ENCODE measurements at places on chromosomes 13 and 19.

- no peak overlapping the region for H3K27ac ChIP-seq
- DNase-seq = no peak
- no peaks in the 10 kb centered on the region for H3K27me3 ChIP-seq
- H3K36me3 ChIP-seq = no peaks in the 10 kb centered on the region
- no peak overlapping the region for H3K4me3 ChIP-seq
- H3K4me1 ChIP-seq = no peaks in the 10 kb centered on the region
These were observed 204.6 kb downstream of the NBEA start for GRCh38 chr13:35146686-35147085.

- no peaks in the 10 kb centered on the region for H3K36me3 ChIP-seq
- no peak for DNase-seq
- H3K27me3 ChIP-seq = no peaks in the 10 kb centered on the region
- H3K4me3 ChIP-seq = no peak overlapping the region
These were observed 32.5 kb upstream of the C1QTNF9 start for GRCh38 chr13:24276861-24277260.

DNA sequence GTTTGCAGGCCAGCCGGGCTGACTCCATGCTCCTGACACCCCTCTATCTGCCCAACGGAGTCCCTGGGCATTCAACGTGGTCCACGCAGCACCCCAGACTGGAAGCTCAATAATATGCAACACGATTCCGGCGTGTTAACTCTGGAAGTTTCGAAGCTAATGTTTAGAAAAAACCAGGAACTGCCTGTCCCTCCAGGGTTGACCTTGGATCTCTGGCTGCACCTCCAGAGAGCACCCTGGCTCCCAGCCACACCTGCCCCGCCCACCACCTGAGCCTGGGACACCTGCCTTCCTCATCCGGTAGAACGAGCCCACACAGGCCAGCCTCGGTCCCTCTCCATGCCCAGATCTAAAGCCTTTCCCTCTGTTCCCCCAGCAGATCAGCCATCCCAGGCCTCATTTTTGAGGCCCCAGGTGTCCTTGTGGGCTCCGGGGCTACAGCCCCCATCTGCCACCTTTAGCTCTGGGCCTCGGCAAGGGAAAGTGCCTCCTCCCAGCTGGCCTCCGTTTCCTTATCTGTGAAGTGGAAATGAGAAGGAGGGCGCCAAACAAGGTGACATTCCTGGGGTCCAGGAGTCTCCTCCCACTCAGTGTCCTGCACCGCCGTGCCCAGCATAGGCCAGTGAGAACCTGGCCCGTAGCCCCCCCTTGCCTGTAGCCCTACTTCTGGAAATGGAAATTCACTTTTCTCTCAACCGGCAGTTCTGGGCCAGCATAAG is 38.7 kb downstream of the KLF2 start:
- DNase-seq = no peak
- H3K4me1 ChIP-seq = peaks cover 20% of the 10 kb centered on the region
- H3K4me3 ChIP-seq = no peak overlapping the region
- H3K27ac ChIP-seq = no peak overlapping the region
- H3K27me3 ChIP-seq = no peaks in the 10 kb centered on the region
- H3K36me3 ChIP-seq = peaks cover 11% of the 10 kb centered on the region

GRCh38 chr19:13023656-13024055 is 28.4 kb downstream of the NFIX start:
- H3K36me3 ChIP-seq = no peaks in the 10 kb centered on the region
- no peaks in the 10 kb centered on the region for H3K4me1 ChIP-seq
- H3K4me3 ChIP-seq = no peak overlapping the region
- no peak for DNase-seq
- no peak overlapping the region for H3K27ac ChIP-seq
- H3K27me3 ChIP-seq = no peaks in the 10 kb centered on the region

DNA sequence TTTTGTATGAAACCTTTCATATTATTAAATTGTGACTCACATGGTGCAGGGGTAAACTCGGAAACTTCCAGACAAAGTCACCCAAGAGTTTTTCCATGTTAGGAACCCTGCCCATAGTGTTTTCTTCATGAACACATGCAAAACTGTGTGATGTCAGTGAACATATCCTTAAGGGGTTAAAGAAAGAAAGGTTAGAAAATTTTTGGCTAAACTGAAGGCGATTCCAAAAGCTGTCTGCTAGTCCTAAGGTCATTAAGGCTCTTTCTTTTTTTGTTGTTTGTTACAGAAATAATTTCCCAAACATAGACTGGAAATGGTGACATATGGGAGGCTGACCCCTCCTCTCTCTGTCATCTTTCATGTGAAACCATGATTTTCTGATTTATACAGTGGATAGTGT is 271.9 kb downstream of the DNAJC15 start:
- no peaks in the 10 kb centered on the region for H3K36me3 ChIP-seq
- no peak overlapping the region for H3K27ac ChIP-seq
- DNase-seq = no peak
- no peak overlapping the region for H3K4me3 ChIP-seq
- H3K27me3 ChIP-seq = no peaks in the 10 kb centered on the region
- no peaks in the 10 kb centered on the region for H3K4me1 ChIP-seq

- no peaks in the 10 kb centered on the region for H3K36me3 ChIP-seq
- no peaks in the 10 kb centered on the region for H3K27me3 ChIP-seq
- H3K4me1 ChIP-seq = no peaks in the 10 kb centered on the region
- H3K4me3 ChIP-seq = no peak overlapping the region
These were observed 6.1 kb downstream of the DOCK6 start for GRCh38 chr19:11256189-11256588.

GRCh38 chr13:30125422-30126073 is 181.8 kb downstream of the KATNAL1 start:
- H3K4me1 ChIP-seq = no peaks in the 10 kb centered on the region
- H3K36me3 ChIP-seq = no peaks in the 10 kb centered on the region
- H3K27ac ChIP-seq = no peak overlapping the region
- H3K4me3 ChIP-seq = no peak overlapping the region
- no peaks in the 10 kb centered on the region for H3K27me3 ChIP-seq
- DNase-seq = no peak

- H3K4me1 ChIP-seq = peaks cover 4% of the 10 kb centered on the region
- H3K27ac ChIP-seq = no peak overlapping the region
- H3K4me3 ChIP-seq = no peak overlapping the region
- no peaks in the 10 kb centered on the region for H3K27me3 ChIP-seq
These were observed 48.7 kb upstream of the GAS6 start for GRCh38 chr13:113912596-113912995.

GRCh38 chr19:3609779-3610719 is 3.4 kb upstream of the TBXA2R start:
- no peak overlapping the region for H3K27ac ChIP-seq
- no peak overlapping the region for H3K4me3 ChIP-seq
- no peaks in the 10 kb centered on the region for H3K36me3 ChIP-seq

GRCh38 chr19:48999481-49000325 is 6.0 kb downstream of the RUVBL2 start:
- H3K4me1 ChIP-seq = peaks cover 7% of the 10 kb centered on the region
- peaks cover 23% of the 10 kb centered on the region for H3K36me3 ChIP-seq
- peak; percentile 92 for DNase-seq
- no peak overlapping the region for H3K27ac ChIP-seq
- H3K27me3 ChIP-seq = no peaks in the 10 kb centered on the region

GRCh38 chr13:21777813-21778212 is 106.9 kb downstream of the FGF9 start:
- DNase-seq = no peak
- H3K36me3 ChIP-seq = peaks cover 6% of the 10 kb centered on the region
- H3K27ac ChIP-seq = no peak overlapping the region
- H3K4me1 ChIP-seq = peaks cover 42% of the 10 kb centered on the region

DNA sequence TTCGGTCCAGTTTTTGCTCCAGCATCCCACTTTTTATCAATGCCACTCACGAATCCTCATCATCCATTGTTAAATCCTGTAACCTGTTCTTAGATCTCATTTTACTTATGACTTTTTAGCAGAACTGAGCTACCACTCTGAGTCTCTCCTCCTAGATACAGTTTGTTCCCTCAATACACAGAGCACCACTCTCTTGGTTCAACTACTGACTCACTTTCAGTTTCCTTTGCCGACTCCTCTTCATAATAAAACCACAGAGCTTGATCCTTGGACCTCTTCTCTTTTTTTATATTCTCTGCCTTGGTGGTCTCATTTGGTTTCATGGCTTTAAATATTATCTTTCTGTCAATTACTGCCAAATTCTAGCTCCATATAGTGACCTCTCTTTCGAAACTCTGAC is 150.3 kb downstream of the SLITRK5 start:
- H3K4me3 ChIP-seq = peak overlapping the region; percentile 39
- peak; percentile 48 for DNase-seq
- no peaks in the 10 kb centered on the region for H3K27me3 ChIP-seq
- no peaks in the 10 kb centered on the region for H3K36me3 ChIP-seq

- no peaks in the 10 kb centered on the region for H3K36me3 ChIP-seq
- H3K4me3 ChIP-seq = no peak overlapping the region
- DNase-seq = no peak
- H3K27ac ChIP-seq = no peak overlapping the region
- H3K27me3 ChIP-seq = no peaks in the 10 kb centered on the region
- no peaks in the 10 kb centered on the region for H3K4me1 ChIP-seq
These were observed 84.9 kb downstream of the CHST8 start for GRCh38 chr19:33706631-33707030.

- no peak for DNase-seq
- no peaks in the 10 kb centered on the region for H3K36me3 ChIP-seq
- no peaks in the 10 kb centered on the region for H3K27me3 ChIP-seq
- H3K27ac ChIP-seq = no peak overlapping the region
- no peaks in the 10 kb centered on the region for H3K4me1 ChIP-seq
- H3K4me3 ChIP-seq = no peak overlapping the region
These were observed 173.0 kb downstream of the OLFM4 start for GRCh38 chr13:53201454-53202225.

DNA sequence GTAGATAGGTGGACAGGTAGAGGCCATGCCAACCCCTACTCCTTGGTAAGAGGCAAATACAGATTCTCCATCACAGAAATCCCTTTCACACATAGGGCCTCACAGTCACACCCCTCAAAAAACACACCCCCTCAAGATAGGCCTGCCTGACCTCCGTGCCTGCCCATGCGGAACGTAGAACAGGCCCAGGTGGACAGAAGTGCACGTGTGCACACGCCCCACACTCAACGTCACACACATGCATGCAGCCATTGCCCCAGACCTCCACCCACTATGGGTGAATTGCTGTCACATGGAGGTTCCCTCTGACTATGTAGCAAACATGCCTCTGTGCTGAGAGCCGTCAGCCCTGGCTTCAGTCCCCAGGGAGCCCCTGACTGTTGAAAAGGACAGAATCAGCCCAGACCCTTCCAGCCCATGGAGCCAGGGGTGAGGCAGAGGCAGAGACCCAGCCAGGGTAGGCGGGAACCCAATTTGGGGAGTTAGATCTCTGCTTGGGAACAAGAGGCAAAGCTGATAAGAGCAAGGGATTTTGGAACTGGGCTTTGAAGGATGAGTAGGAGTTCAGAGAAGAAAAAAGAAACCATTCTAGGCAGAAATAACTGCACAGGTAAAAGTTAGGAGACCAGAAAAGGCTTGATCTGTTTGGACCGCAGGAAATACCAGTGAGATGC is 3.1 kb downstream of the ANKRD24 start:
- no peaks in the 10 kb centered on the region for H3K36me3 ChIP-seq
- no peaks in the 10 kb centered on the region for H3K27me3 ChIP-seq
- H3K4me3 ChIP-seq = no peak overlapping the region
- H3K27ac ChIP-seq = no peak overlapping the region
- peak; percentile 45 for DNase-seq

DNA sequence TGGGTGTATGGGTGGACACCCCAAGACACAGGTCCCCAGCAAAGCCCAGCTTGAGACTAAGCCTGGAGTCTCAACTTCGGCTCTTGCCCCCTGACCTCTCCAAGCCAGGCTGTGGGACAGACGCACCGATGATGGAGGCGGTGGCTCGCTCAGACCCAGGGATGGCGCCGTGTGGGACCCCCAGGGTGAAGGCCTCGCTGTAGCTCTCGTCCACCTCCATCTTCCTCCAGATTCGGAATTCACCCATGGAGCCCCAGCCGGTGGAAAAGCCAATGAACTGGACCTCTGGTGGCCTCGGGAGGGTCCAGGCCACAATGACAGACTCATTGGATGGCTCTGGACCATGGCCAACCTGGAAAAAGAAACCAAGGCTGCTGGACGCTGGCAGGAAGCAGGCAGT is 39.1 kb downstream of the F2RL3 start:
- no peak for DNase-seq
- H3K36me3 ChIP-seq = no peaks in the 10 kb centered on the region

- peaks cover 36% of the 10 kb centered on the region for H3K4me1 ChIP-seq
- no peak for DNase-seq
- H3K4me3 ChIP-seq = no peak overlapping the region
- no peaks in the 10 kb centered on the region for H3K36me3 ChIP-seq
These were observed 152.8 kb downstream of the TM9SF2 start for GRCh38 chr13:99654076-99654475.

DNA sequence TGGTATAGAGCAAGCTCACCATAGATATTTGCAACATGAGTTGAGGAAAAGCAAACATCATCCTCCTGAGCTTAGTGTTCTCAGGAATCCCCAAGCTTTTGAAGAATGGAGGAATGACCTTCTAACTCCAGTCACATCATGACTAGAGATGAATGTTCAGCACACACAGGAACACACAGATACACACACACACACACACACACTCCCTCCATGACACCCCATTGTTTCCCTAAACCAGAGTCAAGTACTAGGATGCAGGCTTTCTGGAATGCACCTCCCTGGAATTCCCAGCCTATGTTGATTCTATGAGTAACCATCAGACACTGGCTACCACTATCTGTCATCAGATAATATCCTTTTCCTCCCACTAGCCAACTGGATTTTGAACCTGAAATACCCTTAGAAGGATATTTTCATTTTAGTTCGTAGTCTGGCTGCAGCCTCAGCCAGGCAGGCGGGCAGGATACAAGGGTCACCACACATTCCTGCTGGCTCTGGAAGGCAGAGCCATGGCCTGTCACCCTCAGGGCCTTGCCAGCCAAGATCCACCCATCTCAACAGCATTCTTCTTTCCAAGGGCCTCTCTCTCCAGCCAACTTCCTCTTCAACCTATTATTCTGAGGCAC is 162.4 kb downstream of the FOXO1 start:
- no peaks in the 10 kb centered on the region for H3K27me3 ChIP-seq
- H3K36me3 ChIP-seq = no peaks in the 10 kb centered on the region
- no peaks in the 10 kb centered on the region for H3K4me1 ChIP-seq
- no peak overlapping the region for H3K4me3 ChIP-seq
- H3K27ac ChIP-seq = no peak overlapping the region

DNA sequence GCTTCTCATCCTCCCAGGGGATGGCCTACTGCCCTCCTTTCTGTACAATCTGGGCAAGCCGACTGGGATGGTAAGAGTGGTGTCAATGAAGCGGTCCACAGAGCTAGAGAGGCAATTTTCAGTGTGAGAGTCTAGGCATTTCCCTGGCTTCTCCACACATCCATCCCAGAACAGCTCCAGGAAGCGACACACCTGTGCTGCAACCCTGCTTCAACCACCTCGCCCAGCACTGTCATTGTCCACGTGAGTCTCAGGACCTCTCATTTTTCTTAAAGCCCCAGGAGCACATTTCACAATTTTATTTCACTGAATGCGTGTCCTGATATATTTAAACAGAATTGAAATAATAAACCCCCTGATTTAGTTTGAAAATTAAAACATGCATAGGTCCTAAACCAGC is 15.5 kb upstream of the UBL3 start:
- no peaks in the 10 kb centered on the region for H3K27me3 ChIP-seq
- H3K4me1 ChIP-seq = no peaks in the 10 kb centered on the region
- H3K4me3 ChIP-seq = no peak overlapping the region
- H3K36me3 ChIP-seq = no peaks in the 10 kb centered on the region
- H3K27ac ChIP-seq = no peak overlapping the region

All from Karpas-422 (cell line).